ENCODE measurements at places on chromosomes 12 and 14.

DNA sequence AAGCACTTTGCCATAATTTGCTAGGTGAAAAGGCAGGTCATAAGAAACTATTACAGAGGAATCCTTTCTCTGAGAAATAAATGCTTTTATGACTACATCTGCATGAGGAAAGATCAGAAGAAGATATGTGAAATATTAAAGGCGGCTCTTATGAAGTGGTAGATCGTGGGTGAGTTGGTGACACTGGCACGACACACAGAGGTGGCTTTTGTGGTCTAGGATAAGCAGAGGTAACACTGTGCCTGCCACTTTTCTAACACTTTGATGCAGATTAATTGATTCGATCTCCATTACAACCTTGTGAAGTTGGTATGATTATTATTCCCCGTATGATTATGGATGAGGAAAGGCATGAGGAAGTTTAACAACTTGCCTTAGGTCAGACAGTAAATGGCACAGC lies 60.0 kb upstream of the ELK3 start:
- peak; percentile 12 for DNase-seq

GRCh38 chr12:69474456-69474855 lies 4.3 kb downstream of the FRS2 start:
- DNase-seq = no peak

DNA sequence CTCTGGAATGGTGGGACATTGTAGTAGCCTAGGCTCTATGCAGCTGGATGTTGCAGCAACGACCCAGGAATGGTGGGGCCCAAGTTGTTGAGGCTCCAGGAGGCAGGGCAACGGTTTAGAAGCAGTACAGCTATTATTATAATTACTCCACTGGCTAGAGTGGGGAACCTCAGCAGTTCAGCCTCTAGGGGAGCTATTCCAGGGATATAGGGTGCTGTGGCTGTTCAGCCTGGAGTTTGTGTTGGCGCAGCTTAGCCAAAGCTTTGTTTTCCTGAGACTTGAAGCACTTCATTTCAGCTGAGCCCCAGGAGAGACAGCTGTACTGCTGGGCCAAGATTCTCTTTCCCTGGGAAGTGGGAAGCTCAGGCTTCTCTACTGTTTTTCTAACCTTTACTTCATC lies 1023.0 kb upstream of the ATXN7L3B start:
- DNase-seq = no peak

DNA sequence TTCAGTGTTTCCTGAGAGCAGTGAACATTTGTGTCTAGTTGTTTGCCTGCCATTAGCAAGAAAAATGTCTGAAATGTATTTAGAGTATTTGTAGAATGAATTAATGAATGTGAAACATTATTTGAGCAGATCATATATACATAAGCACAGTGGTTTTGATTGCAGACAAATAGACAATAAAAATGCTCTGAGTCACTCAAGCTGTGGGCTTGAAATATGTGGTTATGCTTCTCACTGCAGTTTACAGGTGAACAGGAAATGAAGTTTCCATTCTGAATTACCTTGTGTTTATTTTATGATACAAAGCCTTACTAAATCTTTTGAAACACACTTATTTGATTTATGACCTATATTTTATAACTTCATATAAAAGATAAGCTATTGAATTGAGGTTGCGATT lies 827.7 kb downstream of the TMTC2 start:
- no peak for DNase-seq

DNA sequence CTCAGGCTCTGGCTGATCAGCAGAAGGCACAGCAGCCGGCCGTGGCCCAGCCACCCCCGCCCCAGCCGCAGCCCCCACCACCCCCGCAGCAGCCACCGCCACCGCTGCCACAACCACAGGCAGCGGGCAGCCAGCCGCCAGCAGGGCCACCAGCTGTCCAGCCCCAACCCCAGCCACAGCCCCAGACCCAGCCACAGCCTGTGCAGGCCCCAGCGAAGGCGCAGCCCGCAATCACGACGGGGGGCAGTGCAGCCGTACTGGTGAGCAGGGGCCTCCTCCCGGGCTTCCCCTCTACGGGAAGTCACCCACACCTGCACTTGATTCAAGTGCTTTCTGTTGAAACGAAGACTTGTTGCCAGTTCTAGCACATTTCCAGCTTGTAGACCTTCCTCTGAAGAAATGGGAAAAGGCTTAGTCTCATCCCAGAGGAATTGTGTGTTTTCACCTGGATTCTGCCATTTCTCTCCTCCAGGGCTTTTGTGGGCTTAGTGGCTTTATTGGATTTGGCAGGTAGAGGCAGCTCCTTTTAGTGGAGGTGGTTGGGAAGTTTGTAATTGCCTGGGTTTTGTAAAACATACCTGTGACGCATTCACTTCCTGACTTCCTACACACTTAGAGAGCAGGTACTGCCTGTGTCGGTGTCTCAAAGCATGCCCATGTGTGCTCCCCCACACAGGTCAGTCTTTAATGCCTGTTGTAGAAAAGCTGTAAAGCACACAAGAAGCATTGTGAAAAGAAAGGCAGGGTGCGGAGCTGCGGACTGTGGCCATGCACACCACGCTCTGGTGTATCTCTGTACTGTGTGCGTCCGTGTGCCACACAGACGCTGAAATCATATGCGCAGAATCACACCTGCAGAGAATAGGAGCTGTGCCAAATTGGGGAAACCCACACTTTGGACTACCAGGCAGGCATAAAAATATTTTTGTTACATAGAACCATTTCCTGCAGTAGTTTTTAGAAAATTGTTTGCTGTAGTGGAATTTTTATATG lies 90.5 kb downstream of the DDX51 start:
- no peak for DNase-seq

DNA sequence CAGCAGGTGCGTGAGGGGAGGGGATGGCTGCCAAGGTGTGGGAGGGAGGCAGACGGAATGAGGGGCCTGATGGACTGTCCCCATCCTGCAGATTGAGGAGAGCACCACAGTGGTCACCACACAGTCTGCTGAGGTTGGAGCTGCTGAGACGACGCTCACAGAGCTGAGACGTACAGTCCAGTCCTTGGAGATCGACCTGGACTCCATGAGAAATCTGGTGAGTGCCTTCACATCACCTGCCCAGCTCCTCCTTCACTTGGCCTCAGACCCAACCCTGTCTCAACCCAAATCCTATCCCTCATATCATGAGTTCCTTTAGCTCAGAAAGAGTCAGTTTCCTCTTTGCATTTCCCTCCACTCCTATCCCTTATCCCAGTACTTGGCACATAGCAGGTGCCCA lies 2.7 kb downstream of the KRT18 start:
- no peak for DNase-seq

GRCh38 chr12:59149995-59150642 lies 229.8 kb upstream of the LRIG3 start:
- peak; percentile 45 for DNase-seq

DNA sequence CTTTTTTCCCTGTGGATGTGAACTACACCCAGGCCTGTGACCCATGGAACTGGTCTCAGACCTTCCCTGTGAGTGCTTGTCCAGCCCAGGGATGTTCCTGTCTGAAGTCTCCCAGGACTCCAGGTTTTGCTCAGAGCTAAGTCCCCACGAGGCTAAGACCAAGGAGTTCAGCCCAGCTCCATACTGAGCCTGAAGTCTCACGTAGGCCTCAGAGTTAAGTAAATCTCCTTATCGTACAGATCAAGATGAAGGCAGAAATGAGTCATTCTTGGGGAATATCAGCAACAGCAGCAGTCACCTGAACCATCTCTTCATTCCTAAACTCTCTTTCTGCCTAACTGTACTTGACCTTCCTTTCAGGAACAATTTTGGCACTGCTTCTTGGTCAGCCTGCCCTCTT lies 139.8 kb downstream of the ANO6 start:
- no peak for DNase-seq

- no peak for DNase-seq
These were observed 2.3 kb upstream of the GARIN2 start for GRCh38 chr14:67186789-67187584.

GRCh38 chr12:124888260-124888659 lies 24.6 kb upstream of the SCARB1 start:
- DNase-seq = no peak

DNA sequence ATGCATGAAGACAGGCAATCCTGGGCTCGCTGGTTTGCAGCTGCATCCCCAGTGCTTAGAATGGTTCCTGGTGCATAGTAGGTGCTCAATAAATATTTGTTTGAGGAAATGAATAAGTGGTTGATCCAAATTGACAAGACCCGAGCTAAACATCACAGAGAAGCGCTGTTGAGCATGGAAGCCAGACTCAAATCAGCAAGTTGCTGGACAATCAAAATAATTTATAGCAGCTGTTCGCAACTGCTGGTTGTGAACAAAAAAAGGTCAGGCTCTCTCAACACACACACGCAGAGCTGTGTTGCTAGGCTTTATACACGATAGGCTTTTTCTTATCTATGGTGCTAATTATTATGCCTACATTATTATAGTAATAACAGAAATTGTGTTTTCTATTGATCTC lies 190.2 kb downstream of the TBX5 start:
- DNase-seq = no peak

DNA sequence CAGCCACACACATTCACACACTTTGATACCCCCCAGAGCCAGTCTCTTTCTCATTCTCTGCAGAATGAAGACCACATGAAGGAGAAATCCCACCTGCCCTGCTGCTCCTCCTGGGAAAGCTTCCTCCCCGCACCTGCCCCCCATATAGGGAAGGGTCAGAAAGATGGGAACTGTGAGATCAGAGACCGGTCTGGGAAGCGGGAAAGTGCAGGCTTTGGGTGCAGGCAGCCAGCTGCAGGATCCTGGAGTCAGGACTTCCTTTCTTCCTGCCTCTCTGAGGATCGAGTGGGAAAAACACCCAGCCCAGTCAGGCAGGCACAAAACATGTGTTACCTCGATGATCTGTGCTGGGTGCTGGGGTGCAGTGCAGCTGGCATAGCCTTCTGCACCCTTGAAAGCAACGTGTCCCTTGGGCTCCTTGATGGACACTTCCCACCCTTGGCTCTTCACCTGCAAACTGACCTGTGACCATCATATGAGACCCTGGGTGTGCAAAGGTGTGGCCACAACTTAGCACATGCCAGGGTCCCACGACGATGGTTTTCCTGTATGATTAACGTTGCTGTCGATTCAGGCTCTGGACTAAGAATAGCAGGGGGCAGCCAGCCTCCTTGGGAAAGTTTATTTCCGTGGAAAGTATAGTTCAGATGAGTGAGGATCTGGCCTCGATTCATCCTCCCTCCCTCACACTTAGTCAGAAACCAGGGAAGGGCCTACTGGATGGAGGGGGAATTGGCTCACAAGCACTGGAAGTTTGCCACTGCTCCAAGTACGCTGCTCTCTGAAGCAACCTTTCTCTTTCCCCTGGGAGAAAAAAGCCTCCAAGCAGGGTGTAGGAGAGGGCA lies 105.4 kb upstream of the MED13L start:
- DNase-seq = no peak

- peak; percentile 43 for DNase-seq
These were observed 53.6 kb downstream of the ARF6 start for GRCh38 chr14:49946320-49947141.

- DNase-seq = no peak
These were observed 21.3 kb upstream of the BCAT1 start for GRCh38 chr12:24970177-24970576.

DNA sequence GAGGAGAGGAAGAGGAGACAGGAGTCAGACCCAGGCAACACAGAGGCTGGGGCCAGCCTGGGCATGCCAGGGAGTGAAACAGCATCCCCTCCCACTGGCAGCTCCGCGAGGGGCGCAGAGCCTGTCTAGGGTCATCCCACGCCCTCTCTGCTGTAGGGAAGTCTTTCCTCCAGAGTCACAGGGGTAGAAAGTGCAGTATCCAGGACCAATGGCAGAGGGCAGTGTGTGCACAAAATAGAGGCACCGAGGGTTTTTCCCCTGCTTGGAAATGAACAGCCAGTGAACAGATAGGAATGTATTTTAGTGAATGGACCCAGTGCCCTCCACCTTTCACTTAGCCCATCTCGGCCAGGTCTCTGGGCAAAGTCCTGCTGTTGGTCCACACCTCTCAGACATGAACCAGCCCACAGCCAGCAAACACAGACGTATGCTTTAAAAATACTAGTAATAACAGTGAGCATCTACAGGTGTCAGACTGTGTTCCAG lies 9.4 kb upstream of the KRT74 start:
- DNase-seq = peak; percentile 74

GRCh38 chr12:20305470-20305869 lies 62.9 kb upstream of the PDE3A start:
- DNase-seq = no peak

DNA sequence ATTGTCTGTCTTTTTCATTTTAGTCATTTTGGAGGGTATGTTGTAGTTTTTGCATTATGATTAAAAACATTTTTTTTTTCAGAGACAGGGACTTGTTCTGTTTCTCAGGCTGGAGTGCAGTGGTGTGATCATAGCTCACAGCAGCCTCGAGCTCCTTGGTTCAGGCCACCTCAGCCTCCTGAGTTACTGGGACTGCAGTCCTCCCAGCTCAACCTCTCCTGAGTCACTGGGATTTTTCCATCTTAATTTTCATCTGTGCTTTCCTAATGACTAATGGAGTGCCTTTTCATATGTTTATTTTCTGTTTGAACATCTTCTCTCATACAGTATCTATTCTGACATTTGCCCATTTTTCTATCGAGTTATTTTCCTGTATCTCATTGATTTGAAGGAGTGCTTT lies 52.6 kb downstream of the DYRK2 start:
- no peak for DNase-seq

- no peak for DNase-seq
These were observed 1.9 kb downstream of the FAM186A start for GRCh38 chr12:50394469-50395029.

GRCh38 chr12:71262466-71262865 lies 104.7 kb upstream of the TSPAN8 start:
- no peak for DNase-seq

GRCh38 chr12:105166736-105167135 lies 59.2 kb downstream of the WASHC4 start:
- DNase-seq = no peak

GRCh38 chr12:68932961-68933893 lies at the start of gene CPM:
Gene CPM, minus strand, starts transcription at chr12:68933171. Its CDS starts 334 bp downstream, at chr12:68932837.
- peak; percentile 70 for DNase-seq

- DNase-seq = peak; percentile 82
These were observed 23.5 kb downstream of the DCAF5 start for GRCh38 chr14:69129264-69129880.

DNA sequence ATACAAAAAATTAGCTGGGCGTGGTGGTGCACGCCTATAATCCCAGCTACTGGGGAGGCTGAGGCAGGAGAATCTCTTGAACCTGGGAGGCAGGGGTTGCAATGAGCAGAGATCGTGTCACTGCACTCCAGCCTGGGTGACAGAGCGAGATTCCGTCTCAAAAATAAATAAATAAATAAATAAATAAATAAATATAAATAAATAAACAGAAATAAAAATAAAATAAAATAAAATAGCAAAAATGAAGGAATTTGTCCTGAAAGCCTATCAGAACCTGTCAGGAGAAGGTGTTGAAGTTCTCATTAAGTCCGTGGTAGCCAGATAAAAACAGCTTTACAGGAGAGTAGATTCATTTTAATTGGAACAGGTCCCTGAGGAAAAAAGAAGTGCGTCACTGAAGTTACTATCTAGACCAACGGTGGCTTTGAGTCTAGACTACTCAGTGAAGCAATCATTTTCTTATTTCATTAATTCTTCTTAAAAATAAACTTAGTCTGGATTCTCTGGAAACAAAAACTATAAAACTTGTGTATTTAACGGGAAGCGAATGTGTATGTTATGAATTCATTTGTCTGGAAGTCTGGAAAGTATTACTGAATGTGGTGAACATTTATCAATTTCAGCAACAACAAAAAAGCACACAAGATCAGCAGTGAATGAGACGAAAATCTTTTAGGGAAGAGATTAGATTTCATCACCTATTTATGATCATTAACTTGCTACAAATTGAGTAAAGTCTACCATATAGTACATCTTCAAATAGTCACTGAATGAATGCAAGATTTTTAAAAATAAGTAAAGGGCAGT lies 248.5 kb upstream of the PDE3A start:
- DNase-seq = no peak

- DNase-seq = no peak
These were observed 539.7 kb downstream of the SNAPC1 start for GRCh38 chr14:62301911-62302310.
